Stimulated activated CD8-positive, alpha-beta memory T cell treated with anti-CD3 and anti-CD28 coated beads, Interleukin-2, amount 100 ng/mL, for 48 hours (primary cell): ENCODE measurements at places on chromosomes 6 and 20.

- DNase-seq = no peak
Measured at GRCh38 chr20:22974354-22974753, 60.8 kb upstream of the SSTR4 start.

- DNase-seq = no peak
Measured at GRCh38 chr6:6224933-6225486, 95.5 kb downstream of the F13A1 start.

- DNase-seq = no peak
Measured at GRCh38 chr6:154619146-154619545, 108.7 kb upstream of the CNKSR3 start.

- no peak for DNase-seq
Measured at GRCh38 chr6:30719356-30719755, 796 bp upstream of the TUBB start.

DNA sequence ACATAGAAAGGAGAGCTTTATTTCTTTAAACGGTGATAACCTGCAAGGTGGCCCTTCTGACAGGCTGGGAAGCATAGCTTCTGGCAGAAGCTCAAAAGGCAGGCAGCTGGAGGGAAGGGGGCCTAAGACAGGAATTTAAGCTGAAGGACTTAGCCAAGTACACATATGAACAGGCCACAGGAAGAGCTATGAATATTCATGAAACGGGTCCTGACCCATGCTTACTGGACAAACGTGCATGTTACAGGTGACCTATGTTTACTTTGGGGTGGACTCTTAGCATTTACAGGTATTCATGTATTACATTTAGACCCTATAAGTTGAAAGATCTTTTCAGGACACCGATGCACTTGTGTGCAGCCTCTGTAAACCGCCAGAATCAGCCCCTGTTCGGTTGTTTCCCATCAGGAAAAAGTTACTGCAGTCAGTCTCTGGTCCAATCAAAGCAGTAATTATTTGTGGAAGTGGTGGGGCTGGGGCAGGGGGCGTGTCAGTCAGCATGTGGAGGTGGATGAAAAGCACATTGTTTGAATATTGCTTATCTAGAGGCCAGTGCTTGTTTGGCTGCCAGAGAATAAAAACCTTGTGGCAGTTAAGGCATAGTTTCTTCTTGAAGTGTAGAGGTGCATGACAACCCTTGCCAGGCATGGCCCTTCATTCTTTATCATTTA is 2.9 kb upstream of the GZF1 start:
- DNase-seq = no peak

- DNase-seq = no peak
Measured at GRCh38 chr20:35171753-35172433, at the start of gene PROCR. PROCR (plus strand) TSS chr20:35172072; CDS start chr20:35172155, 83 bp downstream.

GRCh38 chr6:108174371-108175175 is 8.8 kb downstream of the NR2E1 start:
- DNase-seq = no peak

- no peak for DNase-seq
Measured at GRCh38 chr6:106281088-106281487, 44.5 kb downstream of the ATG5 start.

DNA sequence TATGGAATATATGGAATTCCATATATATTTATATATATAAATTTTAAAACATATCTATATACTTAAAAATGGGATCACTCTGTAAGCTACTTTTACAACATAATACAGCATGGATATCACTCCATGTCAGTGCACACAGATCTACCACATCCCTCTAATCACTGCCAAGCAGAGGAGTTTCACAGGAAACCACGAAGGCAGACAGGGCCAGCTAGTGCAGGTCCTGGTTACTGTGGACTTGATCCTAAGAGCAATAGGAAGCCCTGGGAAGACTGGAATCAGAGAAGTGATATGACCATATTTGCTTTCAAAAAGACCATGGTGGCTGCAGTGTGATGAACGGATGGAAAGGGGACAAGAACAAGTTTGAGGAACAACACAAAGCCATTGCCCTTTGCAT is 40.0 kb upstream of the NRN1 start:
- no peak for DNase-seq

DNA sequence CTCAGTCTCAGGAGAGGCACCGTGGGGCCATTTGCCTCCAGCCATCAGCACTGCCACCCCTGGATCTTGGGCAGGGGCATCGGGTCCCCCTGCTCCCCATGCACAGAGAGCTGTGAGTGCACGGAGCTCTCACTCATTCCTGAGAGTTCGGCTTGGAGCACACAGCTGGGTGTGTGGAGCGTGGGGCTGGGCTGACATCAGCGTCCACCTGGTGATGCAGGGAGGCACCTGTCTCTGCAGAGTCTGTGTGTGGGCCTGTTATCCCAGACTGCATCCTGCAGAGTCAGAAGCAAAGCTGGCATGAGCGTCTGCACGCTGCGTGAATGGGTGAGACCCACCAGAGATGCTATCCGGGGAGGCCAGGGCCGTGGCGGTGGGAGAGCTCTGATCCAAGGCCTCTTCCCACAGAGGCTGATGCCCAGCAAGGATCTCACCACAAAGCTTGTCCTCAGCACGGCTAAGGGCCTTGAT is 248.8 kb upstream of the AFDN start:
- DNase-seq = no peak

DNA sequence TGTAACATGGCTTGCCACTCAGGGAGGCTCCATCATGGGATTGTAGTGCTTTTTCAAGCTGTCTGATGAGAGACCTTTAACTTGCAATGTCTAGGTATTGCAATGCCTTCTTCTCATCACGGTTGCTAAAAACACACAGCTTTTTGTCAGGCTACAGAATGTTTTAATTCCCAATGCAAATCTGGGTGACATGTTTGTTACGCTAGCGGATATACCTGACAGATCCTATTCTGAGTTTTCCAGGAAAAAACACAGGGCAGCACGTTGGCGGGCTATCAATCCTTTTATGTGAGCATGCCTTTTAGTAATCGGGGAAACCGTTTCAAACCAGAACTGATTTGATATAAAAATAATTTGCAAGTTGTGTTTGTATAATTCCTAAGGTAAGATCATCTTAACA is 577.2 kb upstream of the MAP3K7 start:
- DNase-seq = no peak

DNA sequence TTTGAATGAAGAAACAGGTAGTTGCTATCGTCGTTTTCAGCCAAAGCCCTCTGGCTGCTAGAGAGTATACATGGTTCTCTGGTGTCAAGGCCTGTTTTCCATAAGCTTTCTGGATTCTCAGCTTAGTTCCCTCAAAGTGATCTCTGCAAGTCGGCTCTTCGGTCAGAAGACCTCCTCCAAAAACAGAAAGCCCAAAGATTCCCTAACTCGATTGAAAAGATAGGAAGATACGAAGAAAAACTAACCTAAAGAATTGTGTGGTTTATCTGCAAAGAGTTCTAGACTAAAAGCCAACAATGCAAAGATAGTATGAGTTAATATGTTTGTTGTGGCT is 545 bp upstream of the ASCC3 start:
- DNase-seq = no peak

DNA sequence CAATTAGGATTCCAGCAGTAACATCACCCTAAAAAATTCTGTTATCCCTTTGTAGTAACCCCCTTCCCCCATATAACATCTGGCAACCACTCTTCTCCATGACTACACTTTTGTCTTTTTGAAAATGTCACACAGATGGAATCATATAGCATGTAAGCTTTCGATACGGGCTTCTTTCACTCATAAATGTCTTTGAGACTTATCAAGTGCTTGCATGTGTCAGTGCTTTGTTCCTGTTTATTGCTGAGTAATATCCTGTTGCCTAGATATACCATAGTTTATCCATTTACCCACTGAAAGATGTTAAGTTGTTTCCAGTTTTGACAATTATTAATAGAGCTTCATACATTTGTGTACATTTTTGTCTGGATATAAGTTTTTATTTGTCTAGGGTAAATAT is 10.4 kb upstream of the SNPH start:
- DNase-seq = no peak

- DNase-seq = no peak
Measured at GRCh38 chr6:90584636-90585255, 2.1 kb downstream of the MAP3K7 start.
